ENCODE measurements at places on chromosomes 3 and 15. TPM values are rescaled to one million over a fixed set of nuclear protein-coding genes. Genes with fewer than 3 reads are reported as not detected.

RARRES1 gene
- not detected for total RNA-seq

GPR62 gene
- not detected for total RNA-seq

POC1A gene
- total RNA-seq: 20.8 TPM

RETNLB gene
- not detected for total RNA-seq

CSNK1G1 gene
- total RNA-seq: 26.7 TPM

GOLGA8S gene
- total RNA-seq: 1.2 TPM

TRAT1 gene
- total RNA-seq: 56.0 TPM

C3orf49 gene
- total RNA-seq: not detected

SPINK8 gene
- not detected for total RNA-seq

ZBTB20 gene
- 31.3 TPM for total RNA-seq

NOP10 gene
- total RNA-seq: 143 TPM

SPTSSB gene
- total RNA-seq: 0.08 TPM

P3H2 gene
- not detected for total RNA-seq

ASB14 gene
- not detected for total RNA-seq

CCK gene
- not detected for total RNA-seq

CP gene
- not detected for total RNA-seq

PFKFB4 gene
- total RNA-seq: 56.8 TPM

FETUB gene
- not detected for total RNA-seq

TMC3 gene
- total RNA-seq: not detected
